ENCODE measurements at places on chromosomes 1 and 21.

DNA sequence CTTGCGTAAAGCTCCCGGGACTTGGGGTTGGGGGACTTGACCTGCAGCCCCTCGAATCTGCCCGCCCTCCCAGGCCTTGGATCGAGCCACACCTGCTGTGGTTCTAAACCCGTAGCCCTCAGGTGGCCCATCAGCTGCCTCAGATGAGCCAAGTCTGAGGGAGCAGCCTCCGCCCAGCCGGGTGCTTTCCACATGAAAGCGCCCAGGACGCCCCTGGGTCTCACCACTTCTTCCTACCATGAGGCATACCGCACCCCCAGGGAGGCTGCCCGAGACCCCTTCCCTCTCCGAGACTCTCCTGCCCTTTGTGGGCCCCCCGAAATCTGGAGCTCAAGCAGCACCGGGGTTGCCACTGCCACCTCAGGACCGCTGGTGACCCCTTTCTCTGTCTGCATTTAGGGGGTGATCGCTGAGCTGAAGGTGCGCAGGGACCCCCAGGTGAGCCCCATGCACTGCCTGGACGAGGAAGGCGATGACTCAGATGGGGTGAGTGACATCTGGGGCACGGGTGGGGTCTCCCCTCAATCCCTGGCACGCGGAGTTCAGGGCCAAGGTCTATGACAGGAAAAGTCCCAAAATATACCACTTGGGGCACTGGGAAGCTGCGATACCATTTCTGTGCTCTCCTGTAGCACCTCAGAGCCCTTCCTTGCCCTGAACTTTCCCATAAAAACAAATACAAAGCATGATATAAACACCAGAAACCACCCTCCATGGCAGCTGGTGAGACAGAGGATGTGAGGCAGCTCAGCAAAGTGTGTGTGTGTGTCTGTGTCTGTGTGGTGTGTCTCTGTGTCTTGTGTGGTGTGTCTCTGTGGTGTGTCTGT is 68.5 kb downstream of the SLC19A1 start:
- DNase-seq: no peak

GRCh38 chr21:43613755-43614638 is 45.3 kb downstream of the HSF2BP start:
- no peak for DNase-seq

DNA sequence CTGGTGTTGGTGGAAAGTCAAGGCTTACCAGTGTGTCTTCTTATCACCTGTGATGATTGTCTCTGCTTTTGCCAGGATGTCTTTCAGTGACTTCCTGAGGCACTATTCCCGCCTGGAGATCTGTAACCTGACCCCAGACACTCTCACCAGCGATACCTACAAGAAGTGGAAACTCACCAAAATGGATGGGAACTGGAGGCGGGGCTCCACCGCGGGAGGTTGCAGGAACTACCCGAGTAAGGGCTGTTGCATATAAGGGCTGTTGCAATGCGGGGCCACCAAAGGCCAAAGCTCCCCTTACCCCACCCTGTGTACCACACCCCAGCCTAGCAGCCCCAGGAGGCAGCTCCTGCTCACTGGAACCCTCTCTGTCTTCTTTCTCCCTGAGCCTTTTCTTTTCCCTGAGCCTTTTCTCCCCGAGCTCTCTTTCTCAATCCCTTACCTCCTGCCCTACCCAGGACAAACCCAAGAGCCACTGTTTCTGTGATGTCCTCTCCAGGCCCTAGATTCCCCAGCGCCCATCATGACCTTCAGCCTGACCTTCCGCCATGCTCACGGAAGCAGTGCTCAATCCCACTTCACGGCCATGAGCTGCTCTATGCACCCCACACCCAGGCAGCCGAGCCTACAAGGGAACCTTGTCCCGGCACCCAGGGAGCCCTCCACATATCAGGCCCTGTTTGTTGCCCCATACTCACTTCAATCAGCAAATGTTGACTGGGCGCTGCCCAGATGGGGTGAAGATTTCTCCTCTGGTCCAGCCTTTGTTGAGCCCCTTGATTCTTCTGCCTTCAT is 40.6 kb downstream of the CAPN2 start:
- DNase-seq: no peak

- no peak for DNase-seq
Observed at GRCh38 chr21:33028287-33028670, 2.5 kb downstream of the OLIG2 start.

DNA sequence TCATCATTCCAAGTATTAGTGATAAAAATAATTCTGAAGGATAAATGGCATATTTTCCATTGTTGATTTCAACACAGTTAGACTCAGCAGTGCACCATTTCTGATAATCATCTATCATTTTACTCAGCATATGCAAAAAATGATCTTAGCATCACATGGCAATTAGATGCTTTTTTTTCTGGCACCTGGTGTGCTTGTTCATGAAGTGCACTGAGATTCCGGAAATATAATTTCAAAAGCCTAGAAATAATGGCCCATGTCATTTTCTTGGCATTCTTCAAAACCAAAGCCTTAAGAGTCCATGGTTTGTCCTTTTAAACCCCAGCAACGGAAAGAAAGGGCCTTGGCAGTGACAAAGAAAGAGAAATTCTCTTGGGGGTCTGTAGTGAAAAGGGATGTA is 278.8 kb downstream of the KIF26B start:
- no peak for DNase-seq

DNA sequence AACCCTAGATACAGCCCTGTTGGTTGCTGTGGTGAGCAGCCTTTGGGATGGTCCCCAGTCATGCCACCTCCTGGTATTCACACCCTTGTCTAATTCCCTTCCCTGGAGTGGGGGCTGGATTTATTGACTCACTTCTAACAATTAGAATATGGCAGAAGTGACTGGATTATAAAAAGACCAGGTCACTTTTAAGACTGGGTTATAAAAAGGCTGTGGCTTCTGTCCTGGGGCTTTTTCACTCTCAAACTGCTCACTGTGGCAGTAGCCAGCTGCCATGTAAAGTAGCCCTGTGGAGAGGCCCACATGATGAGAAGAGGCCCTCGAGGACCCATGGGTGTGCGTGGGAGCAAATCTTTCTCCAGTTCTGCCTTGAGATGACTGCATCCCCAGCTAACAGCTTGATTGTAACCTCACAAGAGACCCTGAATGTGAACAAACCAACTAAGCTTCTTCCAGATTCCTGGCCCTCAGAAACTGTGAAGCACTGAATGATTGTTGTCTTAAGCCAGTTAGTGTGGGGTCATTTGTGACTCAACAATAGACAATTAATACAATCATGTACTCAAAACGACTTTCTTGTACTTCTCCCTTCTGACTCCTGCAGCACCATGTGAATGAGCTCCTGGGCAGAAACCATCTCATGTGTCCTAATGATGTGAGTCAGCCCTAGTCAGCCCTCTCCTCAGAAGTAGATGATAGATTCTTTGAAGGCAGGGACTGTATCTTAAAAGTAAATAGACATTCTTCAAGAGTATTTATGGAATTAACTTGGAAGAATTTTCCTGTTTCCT is 234.9 kb downstream of the TNR start:
- peak; percentile 68 for DNase-seq

- DNase-seq: no peak
Observed at GRCh38 chr1:206062464-206062863, 9.5 kb downstream of the RHEX start.

DNA sequence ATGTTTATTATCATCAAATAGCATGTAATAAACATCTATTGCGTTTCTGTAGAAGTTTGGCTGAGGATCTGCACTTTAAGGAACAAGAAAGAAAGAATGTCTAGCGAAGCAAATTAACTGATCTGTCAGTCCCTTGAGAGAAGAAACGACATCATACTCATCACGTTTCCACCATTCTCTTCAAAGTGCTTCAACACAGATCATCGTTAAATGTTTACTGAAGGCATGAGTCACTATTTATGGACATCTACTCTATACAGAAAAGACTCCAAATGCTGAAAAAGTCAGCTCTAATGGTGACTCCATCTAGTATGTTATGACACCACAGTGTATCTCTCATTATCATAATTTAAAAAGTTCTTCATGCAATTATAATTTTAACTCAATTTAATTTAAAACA is 369.1 kb downstream of the RGS7 start:
- no peak for DNase-seq

DNA sequence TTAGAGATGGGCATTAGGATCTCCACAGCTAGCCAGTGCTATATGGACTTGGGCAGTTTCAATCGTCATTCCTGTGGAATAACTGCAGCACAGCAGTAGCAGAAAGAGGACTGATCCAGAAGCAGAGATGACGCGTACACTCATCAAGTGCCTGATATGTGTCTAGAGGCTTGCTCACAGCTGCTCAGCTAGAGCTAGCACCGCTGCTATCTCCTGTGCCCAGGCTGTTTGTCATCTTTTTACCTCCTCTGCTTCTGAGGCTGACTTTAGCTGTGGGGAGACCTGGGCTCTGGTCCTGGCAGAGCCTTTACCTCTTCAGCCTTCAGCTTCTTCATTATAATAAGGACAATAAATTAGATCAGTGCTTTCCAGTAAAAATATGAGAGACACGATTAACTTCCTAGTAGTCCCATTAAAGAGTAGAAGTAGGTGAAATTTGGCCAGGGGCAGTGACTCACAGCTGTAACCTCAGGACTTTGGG is 5.3 kb downstream of the TENT5C start:
- no peak for DNase-seq

GRCh38 chr1:55046871-55047270 is 7.5 kb downstream of the PCSK9 start:
- DNase-seq: no peak

GRCh38 chr1:226044514-226045101 is 17.9 kb upstream of the H3-3A start:
- no peak for DNase-seq

GRCh38 chr1:220943319-220943996 is 64.2 kb downstream of the HLX start:
- no peak for DNase-seq

DNA sequence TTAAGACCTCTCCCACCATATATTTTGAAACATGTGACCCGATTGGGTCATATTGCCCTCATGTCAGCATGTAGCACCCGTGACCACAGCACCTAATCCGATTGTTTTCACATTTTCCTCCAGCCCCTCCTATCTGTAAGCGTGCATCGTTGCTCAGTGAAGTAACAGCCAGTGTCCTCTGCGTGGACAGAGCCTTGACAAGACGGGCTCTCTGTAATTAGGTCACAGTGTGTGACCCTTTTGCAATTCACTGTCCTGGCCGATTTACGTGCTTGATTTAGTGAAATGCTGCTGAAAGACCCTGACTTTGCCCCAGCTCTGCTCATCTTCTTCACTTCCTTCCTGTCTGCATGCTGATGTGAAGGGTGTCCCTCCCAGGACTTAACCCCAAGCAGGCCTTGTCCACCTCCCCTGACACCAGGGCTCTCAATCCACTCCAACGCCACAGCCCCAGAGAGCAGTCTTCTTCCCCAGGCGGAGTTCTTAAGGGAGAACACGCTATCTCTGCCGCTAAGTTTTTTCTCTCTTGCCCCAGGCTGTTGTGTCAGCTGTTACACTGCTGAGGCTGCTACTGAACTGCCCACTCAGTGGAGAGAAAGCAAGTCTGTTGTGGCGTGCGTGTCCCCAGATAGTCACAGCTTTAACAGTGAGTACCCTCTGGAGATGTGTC is 19.4 kb downstream of the URB2 start:
- no peak for DNase-seq

GRCh38 chr1:187817782-187818181 is 989.0 kb downstream of the PLA2G4A start:
- DNase-seq: no peak

DNA sequence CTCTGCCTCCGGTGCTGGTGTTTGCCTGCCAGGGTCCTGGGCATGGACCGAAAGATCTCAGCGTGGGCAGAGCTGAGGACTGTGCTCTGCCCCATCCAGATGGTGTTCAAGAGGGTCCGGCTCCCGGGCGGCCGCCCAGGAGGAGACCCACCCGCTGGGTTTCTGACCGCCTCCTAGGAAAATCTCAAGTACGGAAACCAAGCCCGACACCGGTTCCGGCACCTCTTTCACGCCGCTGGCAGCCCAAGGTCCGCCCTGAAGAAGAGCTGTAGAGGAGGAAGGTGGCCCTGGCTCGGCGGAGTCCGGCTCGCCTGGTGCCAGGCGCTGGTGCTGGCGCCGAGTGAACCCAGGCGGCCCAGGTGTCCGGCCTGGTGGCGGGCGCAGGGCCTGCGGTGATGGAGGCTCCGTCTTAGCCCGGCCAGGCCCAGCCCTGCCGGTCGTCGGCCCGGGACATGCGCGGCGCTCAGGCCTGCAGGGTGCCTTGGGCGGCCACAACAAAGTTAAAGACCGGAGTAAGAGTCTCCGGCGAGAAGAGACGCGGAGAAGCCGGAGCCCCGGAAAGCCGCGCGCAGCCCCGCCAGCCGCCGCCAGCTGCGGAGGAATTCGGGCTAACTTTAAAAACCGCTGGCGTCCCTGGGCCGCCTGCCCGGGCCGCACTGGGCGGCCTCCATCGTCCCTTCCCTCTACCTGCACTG is 1.5 kb downstream of the GRIK3 start:
- DNase-seq: no peak
